ENCODE measurements at places on chromosomes 12 and 14. TPM values are rescaled to one million over a fixed set of nuclear protein-coding genes. Genes with fewer than 3 reads are reported as not detected.

The SLC5A8 gene
- not detected for total RNA-seq

The OTX2 gene
- total RNA-seq: not detected

The ANKRD33 gene
- total RNA-seq: not detected

The RD3L gene
- not detected for total RNA-seq

The SERPINA3 gene
- not detected for total RNA-seq

The FGD6 gene
- 0.20 TPM for total RNA-seq

The GAS2L3 gene
- total RNA-seq: 4.1 TPM

The PLXNC1 gene
- total RNA-seq: 46.8 TPM

The GDF3 gene
- not detected for total RNA-seq

The GPR135 gene
- total RNA-seq: 0.86 TPM

The CPM gene
- 2.1 TPM for total RNA-seq

The BEST3 gene
- total RNA-seq: not detected

The TMEM121 gene
- 6.2 TPM for total RNA-seq

The CLEC14A gene
- not detected for total RNA-seq

The AKAP3 gene
- total RNA-seq: 2.3 TPM

The MFAP5 gene
- total RNA-seq: not detected

The BCAT1 gene
- total RNA-seq: 7.3 TPM

The GPD1 gene
- 0.20 TPM for total RNA-seq

The EML1 gene
- not detected for total RNA-seq

The CMAS gene
- total RNA-seq: 32.6 TPM

The BATF gene
- 33.6 TPM for total RNA-seq

The SLC6A12 gene
- not detected for total RNA-seq

The ANO4 gene
- not detected for total RNA-seq

The CBX5 gene
- 131 TPM for total RNA-seq

The P2RX2 gene
- not detected for total RNA-seq

The ING4 gene
- total RNA-seq: 43.0 TPM

The AQP5 gene
- total RNA-seq: not detected

The KRT3 gene
- not detected for total RNA-seq

The DCAF5 gene
- total RNA-seq: 47.1 TPM

The A2ML1 gene
- total RNA-seq: not detected

The CTSG gene
- 0.23 TPM for total RNA-seq

The ALX1 gene
- not detected for total RNA-seq

The DIO2 gene
- total RNA-seq: not detected

The OVCH1 gene
- total RNA-seq: not detected

The CD27 gene
- total RNA-seq: 162 TPM

The PRKD1 gene
- total RNA-seq: not detected

The NAP1L1 gene
- total RNA-seq: 635 TPM

The MTA1 gene
- 115 TPM for total RNA-seq

The SSTR1 gene
- total RNA-seq: not detected

The HOXC4 gene
- 0.17 TPM for total RNA-seq

The FBRSL1 gene
- 62.4 TPM for total RNA-seq

The SAMD15 gene
- 0.26 TPM for total RNA-seq

The PNMA1 gene
- total RNA-seq: 20.5 TPM

The C3AR1 gene
- 2.3 TPM for total RNA-seq

The TMTC2 gene
- total RNA-seq: 3.5 TPM

The GPX2 gene
- not detected for total RNA-seq

The RFLNA gene
- not detected for total RNA-seq

The PTPRR gene
- not detected for total RNA-seq

The NOVA1 gene
- total RNA-seq: not detected

The TAS2R30 gene
- 2.2 TPM for total RNA-seq

The TAS2R9 gene
- not detected for total RNA-seq

The LHX5 gene
- total RNA-seq: not detected

The INSM2 gene
- total RNA-seq: not detected

The LUM gene
- total RNA-seq: not detected
